ENCODE measurements at places on chromosomes 7 and 10. TPM values are rescaled to one million over a fixed set of nuclear protein-coding genes. Genes with fewer than 3 reads are reported as not detected.

The SHH gene
- 0.72 TPM for total RNA-seq

The PDSS1 gene
- 6.6 TPM for total RNA-seq

The GARIN1A gene
- not detected for total RNA-seq

The PNLIPRP3 gene
- total RNA-seq: 13.0 TPM

The NME8 gene
- not detected for total RNA-seq

The EEPD1 gene
- total RNA-seq: 4.0 TPM

The UPP1 gene
- total RNA-seq: 212 TPM

The SKIDA1 gene
- total RNA-seq: under 0.01 TPM

The SCART1 gene
- total RNA-seq: 1.4 TPM

The NPY gene
- total RNA-seq: not detected

The NUTM2D gene
- total RNA-seq: 4.9 TPM

The KCNMA1 gene
- 16.8 TPM for total RNA-seq

The TMEM270 gene
- total RNA-seq: not detected

The SGCE gene
- 29.2 TPM for total RNA-seq

The KLF6 gene
- total RNA-seq: 97.4 TPM

The PCGF6 gene
- total RNA-seq: 14.3 TPM

The NPSR1 gene
- not detected for total RNA-seq

The SPDYE16 gene
- total RNA-seq: not detected

The LLCFC1 gene
- total RNA-seq: not detected

The FFAR4 gene
- total RNA-seq: not detected

The CRCP gene
- total RNA-seq: 45.4 TPM

The CADPS2 gene
- total RNA-seq: 4.0 TPM

The IDI1 gene
- total RNA-seq: 109 TPM

The FAM13C gene
- 0.24 TPM for total RNA-seq

The CPXM2 gene
- total RNA-seq: 0.48 TPM

The AVPI1 gene
- total RNA-seq: 178 TPM

The PODXL gene
- 0.72 TPM for total RNA-seq

The IGFBP3 gene
- total RNA-seq: 133 TPM

The OR2A1 gene
- not detected for total RNA-seq

The TFPI2 gene
- total RNA-seq: 26.7 TPM

The COL1A2 gene
- 3.1 TPM for total RNA-seq

The SLC26A4 gene
- total RNA-seq: 0.72 TPM

The TMEM139 gene
- total RNA-seq: 13.5 TPM

The SPACDR gene
- 0.85 TPM for total RNA-seq

The PDE6C gene
- total RNA-seq: not detected

The RARRES2 gene
- 9.2 TPM for total RNA-seq

The MRLN gene
- total RNA-seq: not detected

The TAS2R5 gene
- total RNA-seq: 2.8 TPM

The ASZ1 gene
- total RNA-seq: not detected

The TBATA gene
- total RNA-seq: not detected

The TAS2R3 gene
- total RNA-seq: 1.4 TPM

The MBL2 gene
- total RNA-seq: not detected

The EMX2 gene
- 0.48 TPM for total RNA-seq

The ALOX5 gene
- 4.8 TPM for total RNA-seq

The ASAH2 gene
- 0.24 TPM for total RNA-seq

The CD36 gene
- total RNA-seq: 14.7 TPM

The IFIT3 gene
- total RNA-seq: 0.64 TPM
